ENCODE measurements at places on chromosomes 16 and 17.
A peak's percentile ranks its signal among the peaks of the same experiment; 100 is the strongest.

DNA sequence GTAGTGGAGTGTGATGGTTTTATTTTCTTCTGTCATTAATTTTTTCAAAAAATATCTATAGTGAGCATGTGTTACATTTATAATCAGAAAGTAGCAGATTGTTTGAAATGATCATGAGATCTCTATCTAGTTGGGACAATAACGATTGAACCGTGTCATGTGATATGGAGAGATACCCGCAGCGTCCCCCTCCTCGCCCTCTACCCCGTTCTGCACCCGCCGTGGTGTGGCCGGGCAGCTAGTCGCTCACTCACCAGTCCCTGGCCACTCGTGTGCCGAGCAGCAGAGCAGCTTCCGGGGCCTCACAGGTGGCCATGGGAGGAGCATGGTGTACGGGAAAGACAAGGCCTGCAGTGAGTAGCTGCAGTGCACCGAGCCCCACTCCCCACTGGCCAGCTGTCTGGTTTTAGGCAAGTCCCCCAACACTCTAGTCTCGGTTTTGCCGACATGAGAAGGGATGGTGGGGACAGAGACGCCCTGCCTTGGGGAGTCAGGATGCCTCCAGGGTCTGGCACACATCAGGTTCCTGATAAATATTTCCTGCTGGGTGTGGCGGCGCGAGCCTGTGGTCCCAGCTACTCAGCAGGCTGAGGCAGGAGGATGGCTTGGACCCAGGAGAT, 15.3 kb downstream of the MLYCD start:
- no peak for DNase-seq

DNA sequence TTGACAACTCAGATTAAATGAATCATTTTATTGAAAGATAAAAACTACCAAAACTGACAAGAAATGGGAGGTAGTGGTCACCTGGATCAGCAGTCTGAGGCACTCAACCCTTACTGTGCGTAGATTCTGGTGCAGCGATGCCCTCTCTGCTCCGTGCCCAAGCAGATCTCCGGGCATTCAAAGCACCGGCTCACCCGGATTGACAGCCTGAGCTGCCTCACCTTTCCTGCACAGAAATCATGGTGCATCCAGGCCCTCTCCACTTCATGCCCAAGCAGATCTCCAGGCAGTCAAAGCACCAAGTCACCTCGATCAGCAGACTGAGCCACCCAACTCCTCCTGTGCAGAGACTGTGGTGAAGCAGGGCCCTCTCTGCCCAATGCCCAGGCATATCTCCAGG, 196.8 kb downstream of the CA10 start:
- DNase-seq, result no peak

GRCh38 chr17:59769887-59770286, 62.4 kb downstream of the VMP1 start:
- DNase-seq, result no peak

DNA sequence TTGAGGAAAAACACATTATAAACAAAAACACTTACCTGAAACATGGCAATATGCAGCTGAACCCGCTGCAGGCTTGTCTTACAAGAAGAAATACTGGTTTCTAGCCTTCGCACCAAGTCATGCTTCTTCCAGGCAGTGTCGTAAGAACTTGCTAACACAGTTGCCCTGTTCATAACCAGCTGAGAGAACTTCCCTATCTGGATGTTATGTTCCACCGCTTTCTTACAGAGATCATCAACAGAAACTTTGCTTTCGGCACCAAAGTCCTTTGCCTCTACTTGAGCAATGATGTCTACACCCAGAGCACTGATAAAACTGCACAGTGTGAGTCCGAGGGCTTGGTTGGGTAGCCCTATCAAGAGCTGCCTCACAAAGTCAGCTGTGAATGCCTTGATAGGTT, 27.9 kb upstream of the ARL6IP1 start:
- no peak for DNase-seq

DNA sequence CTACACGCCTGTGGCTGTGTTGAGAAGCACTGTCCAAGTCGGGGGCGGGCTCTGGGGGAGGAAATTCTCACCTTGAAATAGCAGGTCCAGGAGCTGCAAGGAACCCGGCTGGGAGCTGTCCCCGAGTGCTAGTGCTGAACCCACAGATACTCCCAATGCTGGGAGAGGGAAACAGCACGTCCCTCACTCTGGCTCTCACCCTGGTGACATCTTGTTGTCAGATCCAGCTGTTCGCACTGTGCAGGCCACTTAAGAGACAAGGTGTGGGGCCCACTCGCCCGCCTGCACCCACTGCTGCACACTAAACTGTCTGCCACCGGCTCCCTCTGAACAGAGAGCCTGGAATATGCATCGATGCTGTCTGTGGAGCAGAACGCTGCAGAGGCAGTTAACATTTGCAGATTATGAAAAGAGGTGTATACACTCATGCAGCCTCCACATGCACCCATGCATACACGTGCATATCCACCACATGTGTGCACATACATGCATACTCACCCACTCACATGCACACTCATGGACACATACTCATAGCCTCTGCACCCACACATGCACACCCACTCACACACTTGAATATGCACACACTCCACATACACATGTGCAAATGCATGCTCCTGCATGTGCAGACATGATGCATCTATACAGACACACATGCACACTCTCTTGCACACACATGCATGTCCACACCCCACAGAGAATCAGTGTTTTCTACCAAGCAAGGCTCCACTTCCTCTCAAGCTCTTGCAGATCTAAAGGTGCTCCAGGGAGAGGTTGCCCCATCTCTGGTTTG, 42.0 kb downstream of the MGAT5B start:
- DNase-seq, result peak; percentile 67

DNA sequence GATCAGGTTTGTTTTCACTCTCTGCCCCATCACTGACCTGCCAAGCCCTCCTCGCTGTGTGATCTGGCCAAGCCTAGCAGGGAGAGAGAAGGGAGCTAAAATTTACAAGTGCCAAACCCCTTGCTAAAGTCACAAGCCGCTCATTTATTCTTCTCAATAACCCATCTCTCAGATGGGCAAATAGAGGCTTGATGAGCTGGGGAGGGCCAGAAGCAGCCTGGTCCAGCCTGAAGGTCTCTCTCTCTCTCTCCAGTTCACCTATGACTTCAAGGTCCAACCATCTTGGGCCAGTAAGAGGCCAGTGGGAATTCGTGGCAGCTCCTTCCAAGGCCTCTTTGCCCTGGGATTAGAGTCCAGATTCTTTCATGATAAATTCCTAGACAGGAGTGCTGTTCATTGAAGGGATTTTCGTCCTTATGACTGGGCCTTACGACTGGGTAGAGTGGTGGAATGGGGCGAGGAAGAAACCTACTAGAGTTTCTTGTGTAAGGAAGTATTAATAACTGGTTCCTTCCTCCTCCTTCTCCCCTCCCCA, 3.4 kb downstream of the CA7 start:
- peak; percentile 31 for DNase-seq

- no peak for DNase-seq
Measured at GRCh38 chr16:81237942-81238295, 570 bp upstream of the BCO1 start.

DNA sequence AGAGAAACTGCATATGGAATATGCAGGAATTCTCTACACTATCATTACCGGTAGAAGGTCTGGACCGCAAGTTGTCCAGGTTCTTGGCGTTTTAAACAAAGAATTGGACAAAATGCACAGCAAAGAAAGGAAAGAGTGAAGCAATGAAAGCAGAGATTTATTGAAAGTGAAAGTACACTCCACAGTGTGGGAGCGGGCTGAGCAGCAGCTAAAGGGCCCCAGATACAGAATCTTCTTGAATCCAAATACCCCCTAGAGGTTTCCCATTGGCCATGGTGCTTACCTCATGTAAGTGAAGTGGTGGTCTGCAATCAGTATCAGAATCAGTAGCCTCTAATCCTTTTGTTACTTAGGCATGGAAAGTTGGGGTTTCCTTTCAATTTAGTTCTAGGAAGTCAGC, 178.5 kb upstream of the IRX3 start:
- DNase-seq, result no peak

DNA sequence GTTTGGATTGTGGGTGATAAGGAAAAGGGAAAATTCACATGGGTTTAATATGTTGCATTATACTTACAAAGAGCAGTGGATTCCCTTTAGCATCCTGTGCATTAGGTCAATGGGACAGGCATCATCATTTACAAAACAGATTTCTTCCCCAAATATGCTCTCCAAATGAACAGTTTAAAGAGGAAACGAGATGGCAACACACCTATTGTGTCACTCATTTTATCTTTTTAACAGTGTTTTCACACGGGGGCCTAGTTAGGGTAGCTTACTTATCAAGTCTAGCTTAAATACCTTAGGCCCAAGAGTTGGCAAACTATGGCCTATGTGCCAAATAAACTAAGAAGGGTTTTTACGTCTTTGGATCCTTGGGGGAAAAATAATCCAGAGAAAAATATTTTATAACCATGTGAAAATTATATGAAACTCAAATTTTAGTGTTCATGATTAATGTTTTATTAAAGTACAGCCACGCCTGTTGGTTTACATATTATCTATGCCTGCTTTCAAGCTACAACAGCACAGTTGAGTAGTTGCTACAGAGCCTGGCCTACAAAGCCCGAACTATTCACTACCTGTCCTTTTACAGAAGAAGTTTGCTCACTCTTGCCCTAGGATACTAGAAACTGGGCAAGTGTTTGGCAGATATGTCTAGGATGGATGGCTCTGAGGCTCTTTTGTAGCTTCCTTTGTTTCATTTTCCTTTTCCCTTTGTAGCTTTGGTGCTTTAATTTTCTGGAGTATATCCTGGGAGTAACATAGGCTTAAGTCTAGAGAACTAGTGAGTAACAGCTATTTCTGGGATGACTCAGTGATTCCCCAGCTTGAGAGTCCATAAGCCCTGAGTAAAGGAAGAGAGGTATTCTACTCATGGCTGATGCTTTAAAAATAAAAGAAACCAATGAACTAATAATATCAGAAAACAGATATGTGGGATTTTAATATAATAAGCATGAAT, 12.4 kb downstream of the NUP93 start:
- no peak for DNase-seq

- DNase-seq, result peak; percentile 64
Measured at GRCh38 chr16:80931801-80932707, 74.6 kb downstream of the CMC2 start.

DNA sequence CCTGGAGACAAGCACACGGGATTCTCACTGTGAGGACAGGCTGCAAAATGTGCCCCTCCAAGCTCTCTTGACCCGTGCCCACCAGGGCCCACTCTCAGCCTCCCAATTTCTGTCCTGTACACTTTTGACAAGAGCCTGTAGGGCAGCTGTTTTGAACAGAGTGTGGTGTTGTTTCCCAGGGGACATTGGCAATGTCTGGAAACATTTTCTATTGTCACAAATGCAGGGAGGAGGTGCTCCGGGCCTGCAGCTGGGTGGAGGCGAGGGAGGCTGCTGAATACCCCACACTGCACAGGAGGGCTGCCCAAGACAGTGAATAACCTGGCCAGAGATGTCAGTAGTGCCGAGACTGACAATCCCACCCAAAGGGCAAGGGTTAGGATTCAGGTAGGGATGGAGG, 10.5 kb downstream of the CEP295NL start:
- DNase-seq, result no peak

DNA sequence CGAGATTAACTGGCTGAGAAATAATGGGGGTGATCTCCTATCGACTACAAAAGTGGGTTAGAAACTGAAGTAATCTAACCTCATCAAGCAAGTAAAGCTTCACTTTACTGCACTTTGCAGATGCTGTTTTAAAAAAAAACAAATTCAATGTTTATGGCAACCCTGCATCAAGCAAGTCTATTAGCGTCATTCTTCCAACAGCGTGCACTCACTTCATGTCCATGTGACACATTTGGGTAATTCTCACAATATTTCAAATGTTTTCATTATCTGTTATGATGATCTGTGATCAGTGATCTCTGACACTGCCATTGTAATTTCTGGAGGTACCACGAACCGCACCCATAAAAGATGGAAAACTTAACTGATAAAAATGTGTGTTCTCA, 70.8 kb downstream of the KANSL1 start:
- no peak for DNase-seq

- no peak for DNase-seq
Measured at GRCh38 chr16:86565644-86566511, 751 bp upstream of the FOXC2 start.

GRCh38 chr17:82346342-82347300, 12.4 kb upstream of the TEX19 start:
- DNase-seq, result no peak

DNA sequence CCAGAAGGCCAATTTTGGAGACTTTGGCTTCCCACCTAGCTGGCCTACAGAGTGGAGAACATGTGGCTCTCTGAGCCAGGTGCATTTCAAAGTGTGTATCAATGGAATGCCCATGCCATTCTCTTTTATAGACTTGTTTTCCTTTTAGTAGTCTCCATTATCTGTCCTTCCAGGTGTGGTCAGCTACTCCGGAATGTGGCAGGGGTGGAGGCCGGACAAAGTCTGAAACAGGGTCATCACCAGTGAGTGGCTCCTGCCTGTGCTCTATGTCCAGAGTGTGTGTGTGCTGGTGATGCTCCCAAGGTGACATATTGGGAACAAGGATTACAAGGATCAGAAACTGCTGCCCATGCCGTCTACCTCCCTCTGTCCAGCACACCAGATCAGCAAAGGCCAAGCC, 3.8 kb upstream of the TMEM220 start:
- no peak for DNase-seq

- DNase-seq, result peak; percentile 66
Measured at GRCh38 chr17:62704381-62704971, 77.0 kb downstream of the MRC2 start.

DNA sequence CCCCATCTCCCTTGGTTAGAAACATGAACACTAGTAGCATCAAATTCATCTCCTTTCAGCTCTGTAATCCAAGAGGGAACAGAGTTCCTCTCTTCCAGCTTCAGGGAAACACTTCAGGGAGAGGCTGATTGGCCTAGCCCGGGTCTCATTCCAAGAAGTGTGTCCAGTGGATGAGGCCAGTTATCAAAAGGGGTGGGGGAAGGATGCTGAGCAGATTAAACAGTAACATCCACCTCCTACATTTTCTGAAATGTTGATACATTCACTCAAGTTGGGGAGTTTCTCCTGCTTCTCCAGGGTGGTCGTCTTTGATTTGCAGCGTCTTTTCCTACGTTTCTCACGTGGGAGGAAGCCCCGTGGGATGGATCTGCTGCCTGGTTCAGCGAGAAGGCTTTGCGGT, 62.9 kb upstream of the WSB1 start:
- no peak for DNase-seq

GRCh38 chr17:59892251-59892923, 356 bp downstream of the TUBD1 start:
- DNase-seq, result no peak

- DNase-seq, result no peak
Measured at GRCh38 chr17:21376081-21376758, at the start of gene KCNJ12. KCNJ12 (plus strand) TSS chr17:21376357; CDS start chr17:21415343, 38,986 bp downstream.

Measured in activated effector memory CD4-positive, alpha-beta T cell treated with anti-CD3 and anti-CD28 coated beads, Interleukin-2, amount 50 U/mL, for 16 hours (primary cell).